Activated CD4-positive, alpha-beta T cell treated with anti-CD3 and anti-CD28 coated beads for 4 hours (primary cell): ENCODE measurements at places on chromosomes 13 and 19.
A peak's percentile ranks its signal among the peaks of the same experiment; 100 is the strongest.

- DNase-seq, result no peak
These were observed 56.6 kb downstream of the MAP4K1 start for GRCh38 chr19:38561053-38561606.

DNA sequence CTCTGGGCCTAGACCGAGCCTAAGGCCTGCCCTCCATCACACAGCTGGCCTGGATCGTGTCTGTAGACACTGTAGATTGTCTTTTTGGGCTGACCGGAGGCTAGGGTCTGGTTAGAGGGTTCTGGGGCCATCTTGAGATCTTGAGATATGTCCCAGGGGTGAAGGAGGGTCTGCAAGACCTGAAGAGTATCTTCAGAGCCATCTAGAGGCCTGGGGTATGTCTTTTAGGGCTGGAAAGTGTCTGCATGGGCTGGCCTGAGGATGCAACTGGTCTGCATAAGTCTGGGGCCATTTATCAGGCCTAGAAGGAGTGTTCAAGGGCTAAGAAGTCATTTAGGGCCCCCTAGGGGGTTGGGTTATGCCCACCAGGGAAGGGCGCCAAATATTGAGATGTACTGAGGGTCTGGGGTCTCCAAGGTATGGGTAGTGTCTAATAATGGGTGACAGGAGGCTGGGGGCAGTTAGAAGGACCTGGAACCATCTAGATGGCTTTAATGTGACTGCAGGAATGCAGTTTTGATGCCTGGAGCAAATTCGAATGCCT, 555 bp downstream of the SCAF1 start:
- DNase-seq, result no peak

- no peak for DNase-seq
These were observed 9.5 kb upstream of the MBNL2 start for GRCh38 chr13:97212601-97213040.

DNA sequence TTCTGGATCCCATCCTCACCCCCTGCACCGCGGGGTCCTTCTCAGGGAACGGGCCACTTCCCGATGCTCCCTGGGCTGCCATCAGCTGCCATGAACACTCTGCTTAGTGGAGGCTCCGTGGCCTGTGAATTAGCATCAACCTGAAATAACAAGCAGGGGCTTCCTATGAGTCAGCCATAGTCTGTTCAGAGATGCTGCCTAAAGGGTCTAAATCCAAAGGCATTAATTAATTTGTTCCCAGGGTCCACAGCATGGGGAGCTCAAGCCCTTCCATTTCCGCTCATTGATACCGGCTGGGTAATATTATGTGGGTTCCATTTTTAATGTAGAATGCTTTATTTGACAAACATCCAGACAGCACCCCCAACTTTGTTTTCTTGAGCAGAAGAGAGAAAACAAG, 341.9 kb upstream of the TMTC4 start:
- DNase-seq, result no peak

DNA sequence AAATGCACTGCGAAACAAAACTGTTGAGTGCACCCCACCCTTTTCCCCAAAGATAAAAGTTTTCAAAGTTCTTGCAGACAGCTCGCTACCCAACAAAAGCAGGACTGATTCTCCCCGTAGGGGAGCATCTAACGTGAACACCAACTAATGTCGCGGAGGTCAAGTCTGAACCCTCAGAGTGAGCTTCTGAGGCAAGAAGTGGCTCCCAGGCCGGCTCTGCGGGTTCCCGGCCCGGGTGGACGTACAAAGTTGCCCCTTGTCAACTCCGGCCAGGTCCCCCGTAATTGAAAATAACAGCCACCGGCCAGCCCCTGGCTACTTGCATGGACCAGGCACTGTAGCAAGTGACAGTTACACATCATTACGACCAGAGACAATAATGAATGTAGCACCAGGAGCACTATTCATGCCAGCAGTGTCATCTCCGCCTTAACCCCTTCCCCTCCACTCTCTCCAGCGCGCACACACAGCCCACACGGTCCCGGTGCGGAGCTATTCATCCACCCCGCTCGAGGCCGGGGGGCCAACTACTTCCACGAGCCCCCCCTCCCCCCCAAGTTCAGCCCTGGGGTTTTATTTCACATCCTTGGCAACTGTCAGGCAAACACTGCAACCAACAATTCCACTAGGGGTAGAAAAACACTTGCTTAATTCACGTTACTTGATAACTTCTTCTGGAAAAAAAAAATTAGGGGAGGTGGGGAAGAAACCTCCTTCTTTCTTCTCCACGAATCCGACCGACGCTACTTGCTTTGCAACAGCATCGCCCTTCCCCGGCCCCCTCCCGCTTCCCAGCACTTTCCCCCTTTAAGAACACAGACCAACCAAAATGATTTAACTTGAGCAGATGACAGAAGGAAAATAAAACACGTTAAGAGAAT, 1.2 kb downstream of the KLF12 start:
- peak; percentile 36 for DNase-seq

DNA sequence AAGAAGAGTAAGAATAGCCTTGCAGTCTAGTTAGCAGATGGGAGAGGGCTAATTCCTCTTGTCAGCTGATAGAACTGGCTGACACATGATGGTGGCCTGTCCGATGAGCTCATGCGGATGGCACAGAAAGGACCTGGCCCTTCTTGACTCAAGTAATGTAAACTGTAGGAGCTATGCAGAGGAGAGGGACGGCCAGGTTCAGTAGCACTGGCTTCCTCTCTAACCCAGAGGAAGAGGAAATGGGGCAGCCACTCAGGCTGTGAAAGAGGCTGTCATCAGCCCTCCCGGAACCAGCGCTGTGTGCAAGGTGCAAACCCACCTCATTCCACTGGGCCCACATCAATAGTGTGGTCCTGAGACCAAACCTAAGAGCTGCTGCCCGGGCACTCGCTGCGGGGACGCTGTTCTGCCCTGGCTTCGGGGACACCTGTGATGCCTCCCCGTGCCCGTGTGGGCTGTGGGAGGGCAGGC, 30.8 kb upstream of the USE1 start:
- peak; percentile 34 for DNase-seq

GRCh38 chr13:77740931-77741596, 43.6 kb downstream of the SLAIN1 start:
- no peak for DNase-seq

DNA sequence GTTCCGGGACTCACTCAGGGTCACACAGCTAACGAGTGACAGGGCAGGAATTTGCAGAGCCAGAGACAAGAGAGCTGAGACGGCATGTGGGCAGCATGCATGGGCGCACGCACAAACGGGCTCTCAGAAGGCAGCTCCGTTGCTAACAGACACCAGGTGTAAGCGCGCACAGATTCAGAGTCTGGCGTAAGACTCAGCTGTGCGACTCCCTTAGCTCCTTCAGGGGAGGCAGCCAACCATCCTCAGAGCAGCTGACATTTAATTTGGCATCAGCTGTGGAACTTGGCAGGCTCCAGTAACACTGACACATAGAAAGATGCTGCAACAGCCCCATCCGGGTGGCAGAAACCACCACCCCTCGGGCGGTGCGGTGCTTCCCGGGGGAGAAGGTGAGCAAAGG, 7.5 kb upstream of the TM6SF2 start:
- no peak for DNase-seq

DNA sequence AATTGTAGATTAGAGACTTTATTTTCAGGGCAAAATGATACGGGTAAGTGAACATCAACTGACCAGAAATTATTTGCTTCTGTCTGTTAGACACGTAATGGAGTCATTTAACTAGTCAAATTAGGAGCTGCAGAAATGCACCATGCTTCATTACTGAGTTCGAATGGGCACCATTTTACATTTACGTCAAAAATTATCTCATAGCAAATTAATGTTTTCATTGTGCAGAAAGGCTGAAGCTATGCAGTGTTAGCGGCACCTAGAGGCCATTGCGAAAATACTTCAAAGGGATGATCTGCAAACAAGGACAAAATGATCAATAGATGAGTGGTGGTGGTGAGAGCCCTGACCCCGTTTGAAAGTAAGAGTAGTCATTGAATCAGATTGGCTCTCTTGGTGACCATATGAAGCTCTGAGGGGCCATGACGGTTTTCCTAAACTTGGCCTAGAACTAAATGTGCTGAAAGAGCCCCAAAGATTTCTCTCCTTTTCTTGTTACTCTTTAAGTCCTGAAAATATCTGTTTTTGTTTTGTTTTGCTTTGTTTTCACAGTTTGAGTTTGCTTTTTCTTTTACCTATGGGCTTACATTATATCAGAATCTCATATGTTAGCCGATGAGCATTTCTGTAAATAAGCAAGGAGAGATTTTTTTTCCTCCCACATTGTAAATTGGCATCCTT, 277.9 kb downstream of the ZNF536 start:
- DNase-seq, result no peak

DNA sequence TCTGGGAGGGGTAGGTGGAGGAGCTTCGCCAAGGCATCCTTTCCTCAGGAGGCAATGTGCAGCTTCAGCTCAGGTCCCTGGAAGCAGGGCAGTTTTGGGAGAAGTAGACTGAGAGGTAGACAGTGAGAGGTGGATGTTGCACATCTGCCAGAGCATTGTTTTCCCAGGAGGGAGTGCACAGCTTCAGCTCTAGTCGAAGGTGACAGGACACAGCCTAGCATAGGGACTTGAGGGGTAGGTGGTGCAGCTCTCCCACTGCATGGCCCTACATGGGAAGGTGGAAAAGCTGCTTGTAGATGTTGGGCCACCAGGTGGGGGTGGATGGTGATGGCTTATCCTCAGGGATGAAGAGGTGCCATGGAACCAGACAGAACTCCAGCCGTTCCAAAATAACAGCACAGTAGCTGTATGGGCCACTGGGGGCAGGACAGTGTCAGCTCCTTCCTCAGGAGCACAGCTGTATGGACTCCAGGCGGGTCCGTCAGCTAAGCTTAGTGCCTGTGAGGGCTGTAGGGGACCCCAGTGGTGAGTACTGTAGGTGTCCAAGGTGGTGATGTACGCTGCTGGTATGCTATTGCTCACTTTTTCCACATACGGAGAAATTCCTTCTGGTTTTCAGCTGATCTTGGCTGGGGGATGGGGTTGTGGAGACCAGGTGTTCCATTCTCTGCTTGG, 17.4 kb upstream of the ZNF543 start:
- no peak for DNase-seq

GRCh38 chr19:37905946-37906868, at the start of gene WDR87:
TSS of gene WDR87 (minus strand) at chr19:37906594. CDS start at chr19:37898239, 8,355 bp downstream.
- peak; percentile 27 for DNase-seq

- no peak for DNase-seq
These were observed 499 bp upstream of the KLK13 start for GRCh38 chr19:51065221-51065960.

- peak; percentile 16 for DNase-seq
These were observed 927 bp downstream of the LPAR6 start for GRCh38 chr13:48411841-48412531.

- no peak for DNase-seq
These were observed 410.9 kb upstream of the SPRY2 start for GRCh38 chr13:80751854-80752253.

DNA sequence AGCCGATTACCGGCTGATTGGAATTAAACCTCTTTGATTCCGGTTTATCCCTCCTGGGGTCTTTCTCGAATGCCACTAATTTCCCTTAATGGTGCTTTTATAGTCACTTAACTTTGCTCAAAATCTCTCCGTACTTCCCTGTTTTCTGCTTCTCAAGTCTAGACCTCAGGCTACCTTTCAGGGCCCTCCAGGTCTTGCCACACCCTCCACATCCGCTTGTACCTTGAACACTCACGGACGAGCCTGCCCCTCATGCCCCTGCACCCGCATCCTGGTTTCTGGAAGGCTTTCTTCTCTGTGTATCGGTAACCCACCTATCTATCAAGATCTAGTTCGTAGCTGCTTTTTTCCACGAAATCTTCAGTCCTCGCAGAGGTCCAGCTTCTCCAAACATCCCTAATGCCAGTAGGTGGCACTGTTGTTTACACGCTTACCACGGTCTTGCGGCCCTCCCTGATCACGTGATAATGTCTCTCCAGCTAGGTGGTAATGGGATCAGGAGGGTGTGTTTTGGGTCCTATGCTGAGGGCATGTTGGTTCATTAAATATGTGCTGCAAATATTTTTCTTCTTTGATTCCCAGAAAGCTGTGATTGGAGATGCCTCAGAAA, 13.8 kb downstream of the ATP12A start:
- DNase-seq, result peak; percentile 39

DNA sequence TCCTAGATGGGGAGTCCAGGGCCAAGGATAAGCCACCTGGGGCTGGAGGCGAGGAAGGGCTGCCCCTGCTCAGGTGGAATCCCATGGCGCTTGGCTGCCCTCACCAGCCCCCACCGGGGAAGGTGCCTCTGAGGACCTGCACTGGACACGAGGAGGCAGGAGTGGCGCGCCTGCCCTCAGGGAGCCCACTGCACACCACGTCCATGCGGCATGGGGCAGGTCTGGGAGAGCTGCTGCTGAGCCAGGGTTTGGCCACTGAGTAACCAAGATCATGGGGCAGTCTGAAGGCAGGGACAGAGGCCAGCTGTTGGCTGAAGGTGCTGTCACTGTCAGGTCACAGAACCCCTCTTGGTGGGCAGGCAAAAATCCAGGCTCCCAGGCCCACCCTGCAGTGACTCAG, 25.9 kb downstream of the ELAVL1 start:
- no peak for DNase-seq

GRCh38 chr19:3599776-3600187, 6.9 kb downstream of the TBXA2R start:
- DNase-seq, result no peak
